ENCODE measurements at places on chromosomes 6 and 20. TPM values are rescaled to one million over a fixed set of nuclear protein-coding genes. Genes with fewer than 3 reads are reported as not detected.

The PACRG gene
- 4.6 TPM for total RNA-seq

GRCh38 chr6:113560908-113561307 lies 296.2 kb upstream of the MARCKS start:
- DNase-seq, result no peak

DNA sequence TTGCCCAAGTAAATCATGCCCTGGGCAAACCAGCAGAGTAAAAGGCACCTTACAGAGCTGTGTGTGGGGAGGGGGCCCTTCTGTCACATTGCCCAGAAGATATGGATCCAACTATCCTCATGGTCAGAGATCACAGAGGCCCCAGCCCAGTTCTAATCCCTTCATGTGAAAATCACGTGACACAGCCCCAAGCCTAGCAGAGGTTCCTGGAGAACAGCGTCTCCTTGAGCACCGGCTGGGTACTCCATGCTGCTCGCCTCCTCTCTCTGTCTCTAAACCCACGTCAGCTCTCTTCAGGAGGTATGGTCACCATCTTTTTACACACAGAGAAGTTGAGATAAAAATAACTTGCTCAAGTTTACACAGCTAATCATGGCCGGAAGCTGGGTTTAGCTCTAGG lies 230.2 kb downstream of the ANKRD60 start:
- no peak for DNase-seq

- no peak for DNase-seq
Measured at GRCh38 chr6:75147512-75147911, 58.3 kb downstream of the COL12A1 start.

- no peak for DNase-seq
Measured at GRCh38 chr20:24366336-24367004, 103.0 kb upstream of the SYNDIG1 start.

The TNFAIP3 gene
- total RNA-seq, result 50.5 TPM

DNA sequence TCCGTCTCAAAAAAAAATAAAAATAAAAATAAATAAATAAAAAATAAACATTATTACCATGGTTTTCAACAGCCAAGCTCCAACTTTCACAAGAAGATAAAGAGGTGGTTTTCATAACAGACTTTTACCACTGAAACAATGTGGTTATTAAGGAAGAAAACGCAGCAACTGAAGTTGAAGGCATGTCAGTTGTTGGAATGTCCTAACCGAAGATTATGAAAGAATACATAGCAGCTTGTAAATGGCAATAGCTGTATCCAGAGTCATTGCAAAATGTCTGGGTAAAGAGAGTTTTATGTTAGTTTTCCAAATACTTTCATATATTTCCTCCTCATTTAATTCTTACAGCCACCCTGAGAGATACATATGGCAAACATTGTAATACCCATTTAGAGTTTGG lies 161.6 kb upstream of the MARCKS start:
- DNase-seq, result no peak

DNA sequence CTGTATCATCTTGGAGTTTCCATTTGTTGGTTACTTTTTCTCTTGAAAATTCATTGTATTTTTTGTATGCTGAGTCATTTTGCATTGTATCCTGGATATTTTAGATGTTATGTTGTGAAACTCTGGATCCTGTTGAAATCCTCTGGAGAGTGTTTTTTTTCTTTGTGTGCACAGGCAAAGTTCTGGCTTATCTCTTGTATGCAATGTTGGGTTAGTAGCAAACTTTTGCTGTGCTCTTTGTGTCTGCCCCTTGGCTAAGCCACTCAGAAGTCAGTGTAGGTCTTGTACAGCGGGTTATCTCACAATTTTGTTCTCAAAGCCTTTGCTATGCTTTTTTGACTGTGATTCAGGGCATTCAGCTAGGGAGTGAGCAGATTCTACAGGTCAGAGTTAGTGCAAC lies 29.1 kb upstream of the LMBRD1 start:
- DNase-seq, result no peak

GRCh38 chr6:137746264-137746663 lies 120.8 kb upstream of the TNFAIP3 start:
- no peak for DNase-seq

GRCh38 chr6:152341596-152341995 lies 295.6 kb downstream of the SYNE1 start:
- no peak for DNase-seq

The KCNQ5 gene
- 0.16 TPM for total RNA-seq

DNA sequence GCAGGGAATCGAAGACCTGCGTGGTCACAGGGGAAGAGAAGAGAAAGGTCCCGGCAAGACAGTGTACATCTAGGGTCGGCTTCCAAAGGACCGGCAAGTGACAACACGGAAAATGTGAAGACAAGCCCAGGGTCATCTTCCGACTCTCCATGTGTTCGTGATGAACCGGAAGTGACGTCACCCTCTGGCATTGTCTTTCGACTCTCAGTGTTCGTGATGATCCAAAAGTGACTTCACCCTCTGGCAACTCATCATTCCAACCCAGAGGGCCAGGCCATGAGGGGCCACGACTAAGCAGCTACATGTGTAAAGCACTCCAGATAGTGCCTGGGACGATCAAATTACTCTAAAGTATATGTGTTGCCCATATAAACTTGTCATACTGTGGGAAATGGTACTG lies 290.8 kb downstream of the THBS2 start:
- DNase-seq, result no peak

The DUSP15 gene
- 3.6 TPM for total RNA-seq

Data from breast epithelium (tissue), 4 donors.